ENCODE measurements at places on chromosomes 11 and 22. TPM values are rescaled to one million over a fixed set of nuclear protein-coding genes. Genes with fewer than 3 reads are reported as not detected.
A peak's percentile ranks its signal among the peaks of the same experiment; 100 is the strongest.

The CARNS1 gene
- 0.07 TPM for total RNA-seq

GRCh38 chr11:16982809-16983208 is 31.4 kb downstream of the PLEKHA7 start:
- H3K4me1 ChIP-seq = peaks cover 5% of the 10 kb centered on the region
- H3K4me3 ChIP-seq = no peak overlapping the region
- no peak overlapping the region for H3K27ac ChIP-seq
- H3K36me3 ChIP-seq = no peaks in the 10 kb centered on the region

The APOA5 gene
- not detected for total RNA-seq

DNA sequence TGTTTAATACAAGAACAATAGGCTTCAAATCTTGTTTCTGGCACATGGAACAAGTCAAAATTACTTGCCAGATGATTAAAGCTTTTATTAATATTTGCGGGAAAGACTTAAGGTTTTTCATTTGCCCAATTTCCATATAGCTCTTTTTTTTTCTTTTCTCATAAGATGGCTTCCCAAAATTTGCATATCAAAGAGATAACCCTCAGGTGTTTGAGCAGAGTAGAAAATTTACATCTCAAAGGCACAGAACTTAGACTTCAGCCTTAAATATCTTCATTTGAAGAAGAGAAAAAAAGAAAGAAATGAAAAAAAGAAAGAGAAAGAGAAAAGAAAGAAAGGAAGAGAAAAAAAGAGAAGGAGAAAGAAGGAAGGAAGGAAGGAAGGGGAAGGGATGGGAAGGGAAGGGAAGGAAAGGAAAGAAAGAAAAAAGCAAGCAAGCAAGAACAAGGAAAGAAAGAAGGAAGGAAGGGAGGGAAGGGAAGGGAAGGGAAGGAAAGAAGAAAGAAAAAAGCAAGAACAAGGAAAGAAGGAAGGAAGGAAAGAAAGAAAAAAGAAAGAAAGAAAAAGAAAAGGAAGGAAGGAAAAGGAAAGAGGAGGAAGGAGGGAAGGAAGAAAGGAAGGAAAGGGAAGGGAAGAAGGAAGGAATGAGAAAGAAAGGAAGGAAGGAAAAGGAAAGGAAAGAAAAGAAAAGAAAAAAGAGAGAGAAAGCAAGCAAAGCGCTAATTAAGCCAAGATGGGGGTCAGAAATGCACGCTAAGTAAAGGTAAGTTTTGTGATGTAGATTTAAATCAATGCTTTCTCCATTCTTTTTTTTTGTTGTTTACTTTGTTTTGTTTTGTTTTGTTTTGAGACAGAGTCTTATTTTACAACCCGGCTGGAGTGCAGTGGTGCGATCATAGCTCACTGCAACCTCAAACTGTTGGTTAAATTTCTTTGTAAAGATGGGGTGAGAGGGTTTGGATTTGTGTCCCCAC is 20.2 kb upstream of the IFITM3 start:
- H3K36me3 ChIP-seq = no peaks in the 10 kb centered on the region
- H3K4me1 ChIP-seq = peaks cover 2% of the 10 kb centered on the region
- H3K4me3 ChIP-seq = no peak overlapping the region
- no peak for DNase-seq
- H3K27me3 ChIP-seq = peaks cover 1% of the 10 kb centered on the region

The ASCL3 gene
- not detected for total RNA-seq

GRCh38 chr22:41480397-41480735 is 11.4 kb downstream of the ACO2 start:
- H3K36me3 ChIP-seq = no peaks in the 10 kb centered on the region
- H3K4me1 ChIP-seq = peaks cover 39% of the 10 kb centered on the region
- H3K4me3 ChIP-seq = peak overlapping the region; percentile 40
- H3K27me3 ChIP-seq = peaks cover 7% of the 10 kb centered on the region
- peak overlapping the region; percentile 93 for H3K27ac ChIP-seq

- H3K27ac ChIP-seq = no peak overlapping the region
- peaks cover 17% of the 10 kb centered on the region for H3K4me1 ChIP-seq
- no peaks in the 10 kb centered on the region for H3K36me3 ChIP-seq
These were observed 36.8 kb downstream of the ALG9 start for GRCh38 chr11:111834432-111835163.

GRCh38 chr11:75241906-75242644 is 1.5 kb downstream of the TPBGL start:
- DNase-seq = no peak
- H3K36me3 ChIP-seq = no peaks in the 10 kb centered on the region
- H3K27ac ChIP-seq = peak overlapping the region; percentile 45
- H3K27me3 ChIP-seq = peaks cover 24% of the 10 kb centered on the region
- H3K4me3 ChIP-seq = peak overlapping the region; percentile 83

The OR51E2 gene
- not detected for total RNA-seq

The RHOD gene
- total RNA-seq = not detected

The TP53I11 gene
- 420 TPM for total RNA-seq

The APOL3 gene
- total RNA-seq = not detected

DNA sequence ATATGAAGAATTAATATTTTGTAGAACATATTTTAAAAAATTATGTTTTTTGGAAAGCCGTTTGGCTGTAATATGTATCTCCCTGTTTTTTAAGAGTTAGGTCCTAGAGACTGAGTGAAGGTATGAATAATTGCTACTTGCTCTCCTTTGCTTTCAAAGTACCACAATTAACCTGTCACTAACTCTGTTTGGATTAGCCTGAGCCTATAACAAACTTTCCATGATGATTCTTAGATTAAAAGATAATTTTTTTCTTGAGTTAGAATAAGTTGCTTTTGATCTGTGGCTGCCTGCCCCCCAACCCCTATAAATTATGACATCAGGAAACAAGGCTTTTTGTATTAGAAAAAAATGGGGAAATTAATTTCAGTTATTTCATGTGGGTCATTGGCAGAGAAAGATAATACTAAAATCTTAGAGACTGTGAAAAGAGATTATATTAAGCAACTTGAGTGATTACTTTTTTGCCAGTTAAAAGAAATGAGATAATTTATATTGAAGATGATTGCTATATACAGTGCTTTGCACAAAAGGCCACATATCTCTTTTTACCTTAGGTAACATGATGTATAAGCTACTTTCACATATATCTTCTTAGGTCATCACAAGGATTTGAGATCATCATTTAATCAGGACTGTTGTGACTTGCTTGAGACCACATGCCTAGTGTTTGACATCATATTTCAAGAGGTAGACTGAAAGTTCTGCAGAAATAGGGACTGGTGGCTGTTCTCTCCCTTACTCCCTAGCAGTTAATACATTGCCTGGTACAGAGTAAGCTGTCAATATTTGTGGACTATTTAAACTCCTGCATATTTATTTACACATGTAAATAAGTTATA is 9.6 kb downstream of the MTMR3 start:
- no peaks in the 10 kb centered on the region for H3K27me3 ChIP-seq
- H3K27ac ChIP-seq = no peak overlapping the region
- no peak overlapping the region for H3K4me3 ChIP-seq
- no peak for DNase-seq
- no peaks in the 10 kb centered on the region for H3K36me3 ChIP-seq

Measured in glutamatergic neuron (in vitro differentiated cells).